Stimulated activated naive CD8-positive, alpha-beta T cell treated with anti-CD3 and anti-CD28 coated beads, Interleukin-15, Interleukin-2, amounts not matched to agents 100 U/mL and 50 U/mL, for 24 hours (primary cell): ENCODE measurements at places on chromosomes 11 and 22.

GRCh38 chr11:130473795-130474377 lies 25.4 kb downstream of the ADAMTS15 start:
- no peak for DNase-seq

DNA sequence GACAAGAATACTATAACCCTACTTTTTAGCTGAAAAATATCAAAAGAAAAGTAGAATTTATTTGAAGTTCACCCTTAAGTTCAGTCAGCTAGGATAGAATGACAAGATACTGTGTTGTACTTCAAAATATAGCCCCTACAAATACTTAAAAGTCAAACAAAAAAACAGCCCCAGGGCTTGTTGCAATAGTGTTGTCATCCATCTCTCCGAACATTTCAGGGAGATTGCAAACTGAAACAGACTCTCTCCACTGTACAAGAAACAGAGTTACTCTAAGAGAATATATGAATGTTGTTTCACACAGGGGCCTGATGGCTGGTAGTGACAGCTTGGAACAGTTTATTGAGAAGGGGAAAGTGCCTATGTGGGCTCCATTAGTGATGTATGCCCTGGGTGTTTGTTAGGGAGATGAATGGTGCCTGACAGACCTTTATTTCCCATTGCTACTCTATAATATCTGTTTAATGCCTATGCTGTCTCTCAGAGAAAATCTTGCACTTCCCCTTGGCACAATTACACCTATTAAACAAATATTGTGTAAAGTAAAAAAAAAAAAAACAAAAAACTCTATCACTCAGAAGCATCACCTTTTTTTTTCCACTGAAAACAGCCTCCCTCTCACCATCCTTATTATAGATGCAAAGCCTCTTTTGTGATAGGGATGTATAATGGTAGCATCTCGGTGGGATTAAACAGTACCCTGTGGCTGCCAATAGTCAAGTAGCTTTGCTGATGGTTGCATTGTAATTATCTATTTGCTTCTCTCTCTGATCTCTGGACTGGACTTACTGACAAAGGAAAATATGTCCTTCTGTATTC lies 506.3 kb upstream of the LUZP2 start:
- no peak for DNase-seq

DNA sequence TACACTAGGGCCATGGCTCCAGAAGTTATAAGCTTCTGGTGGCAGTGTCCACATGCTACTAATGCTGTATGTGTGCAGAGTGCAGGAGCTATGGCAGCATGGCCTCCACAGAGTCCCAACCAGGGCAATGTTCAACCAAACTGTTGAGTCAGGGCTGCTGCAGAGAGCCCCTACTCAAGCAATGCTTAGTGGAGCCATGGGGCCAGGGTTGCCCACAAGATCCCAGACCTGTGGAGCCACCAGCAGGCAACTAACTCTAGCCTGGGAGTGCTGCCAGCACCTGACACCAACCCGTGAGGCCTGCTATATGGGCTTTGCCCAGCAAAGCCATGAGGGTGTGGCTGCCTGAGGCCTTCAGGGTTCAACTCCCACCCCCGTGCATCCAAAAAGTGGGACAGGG lies 655.2 kb downstream of the TBC1D22A start:
- no peak for DNase-seq

DNA sequence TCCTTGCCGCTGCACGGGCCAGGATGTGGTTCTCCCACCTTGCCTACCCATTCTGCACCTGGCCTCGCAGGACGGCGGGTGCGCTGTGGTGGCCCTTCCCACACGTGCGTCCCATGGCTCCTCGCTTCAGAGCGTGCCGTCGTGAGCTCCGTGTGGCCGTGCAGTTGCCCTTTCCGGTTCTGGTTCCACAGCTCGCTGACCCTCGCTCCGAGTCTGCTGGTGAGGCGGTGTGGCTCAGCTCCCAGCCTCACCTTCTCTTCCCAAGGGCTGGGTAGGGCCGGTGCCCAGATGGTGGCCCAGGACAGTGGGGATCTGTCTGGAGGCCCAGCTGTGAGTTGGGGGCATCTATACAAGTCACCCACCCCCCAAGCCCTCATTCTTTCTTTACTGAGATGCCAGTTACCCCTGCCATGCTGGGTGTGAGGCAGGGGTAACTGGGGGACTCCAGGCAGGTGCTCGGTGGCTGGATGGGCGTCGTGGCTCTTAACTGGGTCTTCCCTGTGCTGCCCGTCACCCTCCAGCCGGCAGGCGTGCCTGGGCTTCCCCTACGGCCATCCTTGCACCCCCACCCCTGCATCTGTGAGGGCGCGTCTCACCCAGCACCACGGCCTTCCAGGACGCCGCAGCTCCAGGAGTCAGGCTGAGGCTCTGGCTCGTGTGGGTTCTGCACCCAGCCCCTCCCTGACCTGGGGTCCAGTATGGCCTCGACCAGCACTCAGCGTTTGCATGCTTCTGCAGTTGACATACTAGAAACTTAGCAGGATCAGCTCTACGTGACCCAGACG lies 395.2 kb downstream of the TBC1D22A start:
- no peak for DNase-seq

DNA sequence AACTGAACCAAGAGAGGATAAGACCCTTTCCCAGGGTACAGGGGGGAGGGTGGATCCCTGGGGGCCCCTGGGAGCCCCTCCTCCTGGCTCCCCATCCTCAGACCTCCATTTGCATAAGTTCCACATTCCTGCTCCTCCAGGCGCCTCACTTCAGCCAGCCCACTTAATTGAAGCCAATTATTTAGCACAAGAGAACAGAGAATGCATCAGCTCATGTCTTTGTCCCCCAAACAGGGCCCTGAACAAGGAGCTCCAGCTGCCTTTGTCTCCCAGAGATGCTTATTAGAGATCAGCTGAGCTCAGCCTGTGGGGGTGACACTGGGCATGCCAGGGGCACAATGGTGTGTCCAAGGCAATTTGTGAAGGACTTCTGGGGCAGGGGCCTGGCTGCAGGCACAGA lies 89.9 kb upstream of the PRDM11 start:
- no peak for DNase-seq

- DNase-seq, result no peak
These were observed 2.6 kb upstream of the APOL6 start for GRCh38 chr22:35645646-35646045.

GRCh38 chr11:102683277-102683676 lies 22.3 kb downstream of the MMP27 start:
- DNase-seq, result no peak

DNA sequence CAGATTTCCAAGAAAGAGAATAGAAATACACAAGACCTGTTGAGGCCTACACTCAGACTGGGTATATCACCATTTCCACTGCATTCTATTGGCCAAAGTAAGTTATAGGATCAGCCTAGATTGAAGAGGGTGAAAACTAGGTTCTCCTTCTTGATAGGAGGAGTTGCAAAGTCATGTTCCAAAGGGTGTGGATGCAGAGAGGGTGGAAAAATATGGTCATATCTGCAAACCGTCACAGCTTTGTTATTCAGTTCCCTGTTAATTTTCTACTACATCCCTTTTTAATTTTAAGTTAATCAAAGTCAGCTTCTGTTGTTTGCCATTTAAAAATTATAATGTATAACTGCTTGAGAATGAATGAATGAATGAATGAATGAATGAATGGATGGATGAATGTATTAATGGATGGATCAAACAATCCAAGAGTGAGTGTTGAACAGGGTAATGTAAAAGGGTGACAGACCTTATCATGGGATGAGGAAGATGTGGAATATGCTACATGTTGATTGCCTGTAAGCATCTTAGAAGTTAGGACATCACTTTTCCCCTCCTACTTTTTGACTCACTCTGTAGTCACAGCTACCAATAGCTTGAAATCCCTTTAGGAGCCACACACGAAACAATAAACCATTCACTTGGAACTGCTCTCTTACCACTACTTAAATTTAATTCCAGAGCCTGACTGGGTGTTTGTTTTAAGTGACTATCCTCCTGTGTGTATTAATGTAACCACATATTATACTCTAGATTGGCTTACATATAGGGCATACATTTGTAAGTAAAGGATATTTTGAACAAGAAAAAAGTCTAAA lies 121.5 kb downstream of the CCDC34 start:
- no peak for DNase-seq

GRCh38 chr22:23282089-23282501 lies 101.8 kb downstream of the BCR start:
- DNase-seq, result no peak
